ENCODE measurements at places on chromosomes 7 and 10.
A peak's percentile ranks its signal among the peaks of the same experiment; 100 is the strongest.

GRCh38 chr10:124095096-124095495, 1.7 kb upstream of the CHST15 start:
- DNase-seq, result no peak

- DNase-seq, result no peak
Observed at GRCh38 chr7:115775981-115776380, 254.6 kb downstream of the TFEC start.

DNA sequence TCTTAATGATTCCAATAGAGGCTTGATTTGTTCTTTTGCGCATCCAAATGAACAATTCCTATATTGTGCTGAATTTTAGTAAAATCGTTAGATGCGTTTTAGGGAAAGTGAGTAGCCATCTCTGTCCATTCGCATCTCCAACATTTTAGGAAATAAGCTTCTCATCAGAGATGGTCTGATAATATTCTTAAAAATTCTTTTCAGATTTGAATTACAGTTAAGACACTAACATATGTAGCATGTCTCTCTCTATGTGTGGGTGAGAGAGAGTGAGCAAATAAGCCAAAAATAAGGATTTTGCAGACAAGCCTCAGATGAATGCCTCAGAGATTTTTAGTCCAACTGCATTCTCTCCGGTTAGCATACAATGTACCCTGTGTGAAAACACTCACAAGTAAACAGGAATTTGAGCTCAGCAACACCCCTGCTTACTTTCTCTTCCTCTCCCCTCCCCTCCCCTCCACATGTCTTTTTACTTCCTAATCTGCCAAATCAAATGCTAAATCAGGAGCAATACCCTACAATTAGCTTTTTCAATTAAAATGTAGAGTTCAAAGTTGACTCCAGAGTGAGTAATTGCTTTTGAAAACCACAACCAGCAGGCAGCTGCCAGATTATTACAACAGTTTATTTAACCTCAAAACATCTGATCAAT, 354.4 kb downstream of the CRPPA start:
- DNase-seq, result no peak

DNA sequence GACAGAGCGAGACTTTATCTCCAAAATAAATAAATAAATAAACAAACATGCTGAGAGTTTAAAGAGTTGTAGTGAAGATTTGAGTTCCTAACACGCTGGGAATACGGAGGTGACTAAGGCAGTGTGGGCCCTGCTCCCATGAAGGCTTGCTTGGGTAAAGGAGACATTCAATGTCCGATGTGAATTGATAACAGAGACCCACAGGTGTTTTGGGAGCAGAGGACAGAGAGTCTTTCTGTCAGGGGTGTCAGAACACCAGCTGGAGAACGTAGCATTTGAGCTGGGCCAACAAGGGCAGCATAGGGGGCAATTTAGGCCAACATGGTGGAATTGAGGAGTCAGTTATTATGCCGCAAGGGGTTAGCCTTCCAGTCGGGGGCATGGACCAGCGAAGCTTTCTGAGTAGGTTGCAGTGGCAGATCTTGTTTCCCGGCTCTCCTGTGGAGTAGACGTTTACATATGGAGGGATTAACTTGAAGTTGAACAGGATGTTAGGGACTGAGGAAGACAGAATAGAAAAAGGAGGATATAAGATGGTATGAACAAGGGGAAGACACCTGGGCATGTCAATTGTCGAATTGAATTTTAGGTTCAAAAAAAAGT, 5.6 kb downstream of the PROSER2 start:
- no peak for DNase-seq

DNA sequence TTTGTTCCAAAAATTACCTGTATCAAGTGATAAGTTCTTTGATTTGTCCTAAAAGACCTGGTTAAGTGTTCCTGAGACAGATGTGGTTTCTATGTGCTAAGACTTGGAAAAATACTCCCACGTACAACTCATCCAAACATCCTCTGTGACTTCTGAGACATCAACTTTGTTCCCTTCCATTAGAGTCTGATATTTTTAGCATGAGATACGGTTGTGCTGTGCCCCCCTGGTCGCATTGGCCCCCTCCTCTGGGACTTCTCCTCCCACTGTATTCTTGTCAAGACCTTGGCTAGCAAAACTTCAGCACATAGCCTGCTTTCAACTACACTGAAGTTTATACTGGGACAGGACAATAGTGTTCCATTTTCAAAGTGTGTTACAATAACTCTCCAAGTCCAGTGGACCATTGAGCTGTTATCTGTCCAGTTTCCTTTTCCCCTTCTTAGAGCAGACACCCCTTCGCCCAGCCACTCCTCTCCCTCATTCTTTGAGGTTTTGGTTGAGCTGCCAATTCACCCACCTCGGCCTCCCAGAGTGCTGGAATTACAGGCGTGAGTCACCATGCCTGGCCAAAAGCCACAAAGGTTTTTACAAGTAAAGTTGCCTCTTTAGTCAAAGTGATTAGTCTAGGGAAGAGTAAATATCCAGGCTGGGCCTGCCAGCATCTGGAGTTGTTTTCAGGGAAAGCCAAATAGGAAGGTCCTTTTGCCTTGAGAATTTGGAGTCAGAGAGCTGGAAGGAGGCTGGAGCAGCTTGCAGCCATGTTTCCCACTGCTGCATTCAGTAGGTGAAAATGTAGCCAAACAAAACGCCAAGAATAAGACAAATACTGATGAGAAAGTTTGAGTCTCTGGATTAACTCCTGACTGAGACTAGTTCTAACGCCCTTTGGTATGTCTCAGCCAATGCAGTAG, 17.8 kb upstream of the PDLIM1 start:
- DNase-seq, result no peak

DNA sequence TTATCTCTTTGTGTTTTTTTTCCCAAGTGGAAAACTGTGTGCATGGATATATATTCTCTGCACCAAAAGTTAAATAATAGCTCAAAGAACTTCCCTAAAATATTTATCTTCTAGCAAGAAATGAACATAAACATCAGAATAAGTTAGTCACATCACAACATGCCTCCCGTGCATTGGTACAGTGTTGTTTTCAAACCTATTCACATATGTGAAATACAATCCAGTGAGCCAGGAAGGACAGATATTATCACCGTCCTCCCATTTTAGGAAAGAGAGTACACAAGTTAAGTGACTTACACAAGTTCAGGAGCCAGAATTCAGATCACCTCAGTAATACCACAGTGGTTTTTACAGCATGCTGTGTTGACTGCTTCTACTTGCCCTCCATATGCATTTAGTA, 22.2 kb downstream of the ARMH3 start:
- DNase-seq, result no peak

GRCh38 chr7:24827589-24827988, 70.3 kb upstream of the GSDME start:
- DNase-seq, result no peak

- no peak for DNase-seq
Observed at GRCh38 chr10:85224366-85224940, 896.1 kb downstream of the CCSER2 start.

- DNase-seq, result no peak
Observed at GRCh38 chr7:45187946-45188411, 30.4 kb downstream of the RAMP3 start.

DNA sequence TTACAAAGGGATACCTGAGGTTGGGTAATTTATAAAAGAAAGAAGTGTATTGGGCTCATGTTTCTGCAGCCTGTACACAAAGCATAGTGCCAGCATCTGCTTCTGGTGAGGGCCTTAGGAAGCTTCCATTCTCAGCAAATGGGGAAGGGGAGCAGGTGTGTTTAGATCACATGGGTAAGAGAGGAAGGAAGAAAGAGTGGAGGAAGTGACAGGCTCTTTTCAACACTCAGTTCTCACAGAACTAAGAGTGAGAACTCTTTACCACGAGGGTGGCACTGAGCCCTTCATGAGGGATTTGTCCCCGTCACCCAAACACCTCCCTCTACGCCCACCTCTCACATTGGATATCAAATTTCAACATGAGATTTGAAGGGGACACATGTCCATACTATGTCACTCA, 506 bp upstream of the FAM170B start:
- DNase-seq, result no peak

- no peak for DNase-seq
Observed at GRCh38 chr7:83119494-83119893, 43.2 kb downstream of the PCLO start.

- no peak for DNase-seq
Observed at GRCh38 chr7:71988201-71988600, 423.9 kb downstream of the CALN1 start.

DNA sequence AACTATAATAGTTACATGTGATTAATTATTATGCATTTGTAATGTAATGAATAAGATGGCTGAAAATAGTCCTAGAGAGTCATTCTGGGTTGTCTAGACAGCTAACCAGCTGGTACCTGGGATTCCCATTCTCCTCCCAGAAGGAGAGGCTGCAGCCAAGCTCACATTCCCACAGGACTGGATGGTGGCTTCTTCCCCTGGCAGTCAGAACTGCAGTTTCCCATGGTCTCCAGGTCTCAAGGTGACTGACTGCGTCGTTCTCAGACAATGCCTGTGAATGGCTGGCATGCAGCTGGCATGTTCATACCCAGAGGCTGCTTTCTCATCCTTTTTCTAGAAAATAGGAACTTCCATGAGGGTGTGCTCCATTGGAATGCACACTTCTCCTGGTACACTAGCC, 21.3 kb downstream of the TAS2R16 start:
- DNase-seq, result no peak

DNA sequence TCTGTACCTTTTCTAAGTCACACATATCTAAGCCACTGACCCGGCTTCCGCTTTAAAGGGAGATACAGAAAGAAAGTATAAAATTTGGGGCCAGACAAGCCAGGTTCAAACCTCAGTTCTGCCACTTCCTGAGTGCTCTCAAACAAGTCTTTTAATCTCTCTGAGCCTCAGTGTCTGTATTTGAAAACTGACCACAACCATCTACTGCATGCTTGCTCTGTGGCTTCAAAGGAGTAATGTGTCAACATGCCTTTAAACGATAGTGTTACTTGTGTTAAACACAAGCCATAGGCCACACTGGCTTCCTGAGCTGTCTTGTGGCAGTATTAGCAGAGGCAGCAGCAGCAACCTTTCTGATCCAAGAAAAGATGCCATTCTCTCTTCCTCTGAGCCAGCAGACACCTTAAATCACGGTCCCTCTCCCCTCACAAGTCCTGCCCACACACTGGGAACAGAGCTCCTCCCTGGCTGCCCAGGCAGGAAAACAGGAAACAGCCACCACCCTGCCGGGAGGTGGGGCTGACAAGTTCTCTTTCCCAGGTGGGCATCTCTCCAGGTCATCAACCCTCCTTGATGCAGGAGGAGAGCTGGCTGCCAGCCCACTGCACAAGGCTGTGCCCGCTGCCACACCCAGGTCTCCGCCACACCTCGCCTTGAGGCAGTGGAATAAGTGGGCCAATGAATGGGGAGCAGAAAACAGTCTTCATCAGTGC, 10.7 kb downstream of the HIP1 start:
- DNase-seq, result peak; percentile 70

DNA sequence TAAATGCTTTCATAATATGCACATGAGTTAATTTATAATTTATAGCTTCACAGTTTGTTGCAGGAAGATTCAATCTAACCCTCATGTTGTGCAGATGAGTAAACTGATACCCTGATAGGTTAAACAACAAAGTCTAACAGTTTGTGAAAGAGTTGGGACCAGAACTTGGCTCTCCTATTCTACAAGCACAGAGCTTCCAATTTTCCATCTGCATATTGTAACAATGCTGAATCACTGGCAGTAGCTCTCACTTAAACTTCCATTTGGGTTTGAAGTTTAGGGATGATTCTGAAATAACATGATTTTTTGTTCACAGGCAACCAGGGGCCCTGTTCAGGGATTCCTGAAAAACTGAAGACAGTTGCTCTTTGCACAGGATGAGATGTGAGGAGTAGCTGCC, 179.3 kb downstream of the XPNPEP1 start:
- no peak for DNase-seq

DNA sequence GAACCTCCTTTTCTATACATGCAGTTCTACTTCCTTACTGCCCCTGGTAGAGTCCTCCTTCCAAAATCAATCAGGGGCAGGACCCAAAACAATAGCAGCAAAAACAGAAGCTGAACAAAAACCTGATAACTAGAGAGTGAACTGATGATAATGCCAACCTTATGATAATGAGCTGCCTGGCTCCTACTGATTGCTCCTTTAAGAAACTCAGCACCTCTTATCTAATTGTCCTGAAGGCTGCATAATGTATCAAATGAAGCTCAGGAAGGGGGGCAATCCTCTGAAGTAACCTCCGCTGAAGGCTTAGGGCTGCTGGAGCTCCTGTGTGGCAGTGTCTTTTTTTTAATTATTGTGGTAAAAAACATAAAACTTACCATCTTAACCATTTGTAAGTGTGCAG, 257.0 kb downstream of the PHTF2 start:
- DNase-seq, result no peak

DNA sequence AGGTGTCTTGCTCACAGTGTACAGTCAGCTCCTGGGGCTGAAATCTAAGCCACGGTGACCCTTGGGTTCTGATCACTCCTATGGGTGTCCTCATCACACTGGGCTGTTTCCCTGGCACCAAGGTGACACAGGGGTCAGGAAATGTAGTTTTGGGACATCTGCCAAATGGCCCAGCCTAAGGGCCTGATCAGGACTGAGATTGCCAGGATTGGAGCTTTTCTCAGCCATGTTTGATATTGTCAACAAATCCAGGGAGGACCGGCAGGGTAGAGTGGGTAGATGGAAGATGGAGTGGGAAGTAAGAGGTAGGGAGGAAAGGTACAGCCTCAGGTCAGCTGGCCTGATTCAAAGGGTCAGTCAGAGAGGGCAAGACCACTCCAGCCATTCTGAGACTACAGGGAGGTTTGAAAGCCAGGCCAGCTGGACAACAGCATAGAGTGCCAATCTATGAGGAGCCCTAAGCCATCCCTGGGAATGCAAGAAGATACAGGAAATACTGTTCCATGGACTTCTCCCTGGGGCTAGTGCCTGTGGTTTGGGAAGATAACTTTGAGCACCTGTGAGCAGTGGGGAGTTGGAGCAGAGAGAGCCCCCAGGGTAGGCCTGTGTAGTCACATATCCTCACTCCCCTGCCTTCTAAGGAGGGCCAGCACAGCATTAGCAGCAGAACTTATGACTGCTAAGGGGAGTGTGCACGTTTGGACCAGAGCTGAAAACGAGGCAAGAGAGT, 377.3 kb upstream of the ZMIZ1 start:
- no peak for DNase-seq

DNA sequence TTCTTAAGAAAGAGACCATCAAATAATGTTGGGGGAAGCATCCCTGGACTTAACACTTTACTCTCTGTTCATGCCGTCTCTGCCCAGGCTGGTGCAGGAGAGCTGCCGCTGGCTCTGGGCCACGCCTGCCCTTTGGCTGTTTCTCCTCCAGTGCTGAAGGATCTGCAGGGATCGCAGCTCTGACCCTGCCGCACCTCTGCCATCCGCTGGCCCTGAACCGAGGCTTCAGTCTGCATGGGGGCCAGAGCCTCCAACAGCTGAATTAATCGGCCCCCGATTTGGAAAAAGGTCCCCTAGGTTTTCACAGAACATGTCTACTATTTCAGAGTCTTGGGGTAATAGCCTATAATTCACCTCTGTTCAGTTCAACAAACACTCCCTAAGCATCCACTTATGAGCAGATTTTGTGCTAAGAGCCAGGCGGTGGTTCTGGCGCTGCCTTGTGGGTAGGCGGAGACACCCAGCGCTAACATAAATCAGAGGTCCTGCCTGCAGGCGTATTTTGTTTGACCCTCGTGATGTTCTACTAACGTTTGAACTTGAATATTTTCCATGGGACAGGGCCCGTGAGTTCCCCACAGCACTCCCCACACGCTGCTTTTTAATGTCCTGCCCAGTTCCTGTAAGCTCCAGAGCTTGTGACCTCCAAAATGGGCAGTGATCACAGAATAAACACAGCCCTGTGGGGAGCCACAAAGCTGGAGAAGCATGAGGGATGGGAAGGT, 99.0 kb downstream of the DYNC2I1 start:
- DNase-seq, result no peak

GRCh38 chr10:113801569-113801968, 50.1 kb downstream of the PLEKHS1 start:
- no peak for DNase-seq
